ENCODE measurements at places on chromosomes 7 and 10. TPM values are rescaled to one million over a fixed set of nuclear protein-coding genes. Genes with fewer than 3 reads are reported as not detected.

Gene GPR26
- 12.0 TPM for total RNA-seq

Gene SYT15B
- 0.54 TPM for total RNA-seq

Gene NKX1-2
- total RNA-seq, result 0.54 TPM

Gene VSTM4
- total RNA-seq, result 10.4 TPM

Gene PLXNA4
- total RNA-seq, result 20.4 TPM

Gene CPEB3
- 23.4 TPM for total RNA-seq

Gene BMPER
- total RNA-seq, result 3.8 TPM

Gene GRID2IP
- total RNA-seq, result 3.5 TPM

Gene DNAJC30
- total RNA-seq, result 3.3 TPM

Gene CH25H
- total RNA-seq, result 0.73 TPM

Gene CALML5
- total RNA-seq, result not detected

Gene KBTBD2
- total RNA-seq, result 66.1 TPM

- peak; percentile 7 for DNase-seq
Observed at GRCh38 chr7:24981171-24981951, 1.4 kb upstream of the OSBPL3 start.

DNA sequence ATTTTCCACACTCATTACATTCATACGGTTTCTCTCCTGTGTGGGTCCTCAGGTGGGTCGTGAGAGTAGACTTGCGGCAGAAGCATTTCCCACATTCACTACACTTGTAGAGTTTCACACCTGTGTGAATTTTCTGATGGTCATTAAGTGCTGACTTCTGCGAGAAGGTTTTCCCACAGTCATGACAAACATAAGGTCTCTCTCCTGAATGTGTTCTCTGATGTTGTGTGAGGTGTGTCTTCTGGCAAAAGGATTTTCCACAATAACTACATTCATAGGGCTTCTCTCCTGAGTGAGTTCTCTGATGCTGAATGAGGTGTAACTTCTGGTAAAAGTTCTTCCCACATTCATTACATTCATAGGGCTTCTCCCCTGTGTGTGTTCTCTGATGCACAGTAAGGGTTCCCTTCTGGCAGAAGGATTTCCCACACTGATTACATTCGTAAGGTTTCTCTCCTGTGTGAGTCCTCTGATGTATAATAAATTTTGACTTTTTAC lies 15.1 kb downstream of the ZNF12 start:
- DNase-seq, result no peak

DNA sequence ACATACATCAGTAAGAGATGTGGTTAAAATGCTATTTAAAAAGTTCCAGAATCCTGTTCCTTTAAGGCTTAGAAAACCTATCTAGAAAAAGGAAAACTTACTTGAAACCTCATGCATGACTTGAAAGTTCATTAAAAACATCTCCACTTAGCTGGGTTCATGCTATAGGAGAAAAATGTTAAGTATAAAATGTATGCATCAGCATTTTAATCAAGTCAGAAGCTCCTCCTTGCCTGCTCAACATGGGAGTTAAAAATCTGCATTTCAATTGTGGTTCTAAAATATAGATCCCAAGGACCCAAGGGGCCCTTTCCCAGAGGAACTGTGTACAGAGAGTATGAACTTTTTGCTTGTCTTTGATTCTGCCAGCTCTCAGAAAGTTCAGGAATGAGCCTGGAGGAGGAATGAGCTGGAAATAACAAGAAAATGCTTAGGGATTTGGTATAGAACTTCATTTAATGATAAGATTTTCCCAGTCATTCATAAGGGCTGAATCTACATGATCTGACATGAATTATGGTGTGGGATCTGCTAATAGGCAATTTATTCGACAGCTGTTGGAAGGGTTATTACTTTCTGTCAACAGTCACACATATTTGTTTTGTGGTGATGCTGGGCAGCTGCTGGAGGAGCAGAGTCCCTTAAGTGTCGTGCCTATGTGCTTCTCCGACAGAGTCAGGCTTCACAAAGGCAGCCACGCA lies 85.6 kb upstream of the MTPN start:
- DNase-seq, result no peak

DNA sequence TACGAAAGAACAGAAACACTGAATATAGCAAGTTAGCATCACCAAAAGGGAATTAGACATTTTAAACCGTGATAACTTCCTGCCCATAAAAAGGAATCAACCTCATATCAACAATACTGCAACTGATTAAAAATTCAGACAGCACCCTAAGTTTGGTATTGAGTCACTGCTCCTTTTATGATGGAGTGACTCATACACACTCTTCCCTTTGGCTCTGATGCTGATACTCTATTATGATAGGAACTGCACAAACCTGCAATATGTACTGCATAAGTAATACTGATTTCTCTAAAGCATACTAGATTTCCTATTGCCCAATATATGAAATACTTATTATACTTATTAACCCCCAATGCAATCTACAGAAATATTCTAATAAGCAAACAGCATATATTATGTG lies 118.7 kb downstream of the PARD3 start:
- DNase-seq, result no peak

DNA sequence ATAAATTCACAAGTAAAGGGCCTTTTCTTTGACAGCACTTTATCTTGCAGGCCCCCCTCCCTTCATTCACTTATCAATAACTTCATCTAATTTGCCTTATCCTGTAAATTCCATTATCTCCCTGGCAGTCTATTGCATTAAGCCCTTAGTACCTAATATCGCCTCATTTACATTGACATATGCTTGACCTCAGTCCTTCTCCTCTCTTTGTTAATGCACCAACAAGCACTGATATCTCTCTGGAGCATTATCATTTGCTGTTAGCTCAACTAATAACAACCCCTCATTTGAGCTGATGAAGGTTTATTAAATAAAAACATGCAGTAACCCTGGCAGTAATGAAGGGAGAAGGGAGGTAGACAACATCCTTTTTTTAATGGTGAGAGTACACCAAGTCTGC lies 46.8 kb downstream of the EXOC4 start:
- no peak for DNase-seq

DNA sequence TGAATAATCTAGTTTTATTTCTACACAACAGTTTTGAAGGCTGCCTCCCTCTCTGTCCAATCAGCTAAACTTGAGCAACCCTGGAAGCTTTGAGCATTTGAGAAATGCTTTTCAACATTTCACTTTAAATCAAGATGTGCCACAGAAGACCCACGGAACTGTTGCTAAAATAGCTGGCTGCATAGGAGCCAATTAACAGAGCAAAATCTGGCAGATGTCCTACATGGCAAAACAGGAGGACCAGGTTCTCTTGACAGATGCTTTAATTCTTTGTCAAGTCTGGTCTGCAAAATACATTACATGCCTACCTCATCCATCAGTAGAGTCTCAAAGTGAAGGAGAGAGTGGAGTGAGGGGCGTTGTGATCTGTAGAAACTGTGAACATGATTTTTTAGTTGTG lies 185.9 kb downstream of the DPY19L1 start:
- peak; percentile 39 for DNase-seq

GRCh38 chr7:113279256-113279655 lies 160.9 kb upstream of the SMIM30 start:
- no peak for DNase-seq

- no peak for DNase-seq
Observed at GRCh38 chr7:21364801-21365271, 63.0 kb upstream of the SP4 start.

GRCh38 chr7:158308001-158308400 lies 279.6 kb downstream of the PTPRN2 start:
- DNase-seq, result no peak

DNA sequence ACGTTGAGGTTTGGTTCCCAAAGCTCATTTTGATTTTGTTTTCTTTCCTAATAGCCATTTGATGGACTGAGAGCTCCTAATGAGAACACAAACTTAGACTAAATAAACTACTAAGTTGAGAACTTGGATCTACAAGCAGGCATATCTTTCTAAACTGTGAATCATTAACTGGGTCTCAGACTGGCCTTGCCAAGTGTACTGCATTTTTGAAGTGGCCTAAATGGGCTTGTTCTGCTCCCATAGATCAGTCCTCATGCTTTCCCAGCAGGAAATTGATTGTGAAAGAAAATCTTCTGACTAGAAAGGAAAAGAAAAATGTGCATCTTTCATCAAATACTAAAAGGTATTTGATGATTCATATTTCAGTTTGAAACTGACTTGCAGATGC lies 46.7 kb upstream of the RBM33 start:
- no peak for DNase-seq

- no peak for DNase-seq
Observed at GRCh38 chr10:103852856-103853255, 2.5 kb downstream of the SH3PXD2A start.

DNA sequence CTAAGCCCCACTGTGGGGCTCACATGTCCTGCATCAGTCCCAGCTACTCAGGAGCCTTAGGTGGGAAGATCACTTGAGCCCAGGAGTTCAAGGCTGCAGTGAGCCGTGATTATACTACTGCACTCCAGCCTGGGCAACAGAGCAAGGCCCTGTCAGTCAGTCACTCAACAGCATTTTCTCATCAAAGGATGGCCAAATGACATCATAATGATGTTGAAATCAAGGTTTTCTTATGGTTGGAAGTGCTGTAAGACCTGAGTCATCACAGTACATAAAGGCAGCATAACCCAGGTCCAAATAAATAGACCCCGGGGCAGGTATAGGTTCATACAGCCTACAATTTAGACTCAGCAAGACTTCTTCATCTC lies 341.1 kb downstream of the PARD3 start:
- DNase-seq, result no peak

DNA sequence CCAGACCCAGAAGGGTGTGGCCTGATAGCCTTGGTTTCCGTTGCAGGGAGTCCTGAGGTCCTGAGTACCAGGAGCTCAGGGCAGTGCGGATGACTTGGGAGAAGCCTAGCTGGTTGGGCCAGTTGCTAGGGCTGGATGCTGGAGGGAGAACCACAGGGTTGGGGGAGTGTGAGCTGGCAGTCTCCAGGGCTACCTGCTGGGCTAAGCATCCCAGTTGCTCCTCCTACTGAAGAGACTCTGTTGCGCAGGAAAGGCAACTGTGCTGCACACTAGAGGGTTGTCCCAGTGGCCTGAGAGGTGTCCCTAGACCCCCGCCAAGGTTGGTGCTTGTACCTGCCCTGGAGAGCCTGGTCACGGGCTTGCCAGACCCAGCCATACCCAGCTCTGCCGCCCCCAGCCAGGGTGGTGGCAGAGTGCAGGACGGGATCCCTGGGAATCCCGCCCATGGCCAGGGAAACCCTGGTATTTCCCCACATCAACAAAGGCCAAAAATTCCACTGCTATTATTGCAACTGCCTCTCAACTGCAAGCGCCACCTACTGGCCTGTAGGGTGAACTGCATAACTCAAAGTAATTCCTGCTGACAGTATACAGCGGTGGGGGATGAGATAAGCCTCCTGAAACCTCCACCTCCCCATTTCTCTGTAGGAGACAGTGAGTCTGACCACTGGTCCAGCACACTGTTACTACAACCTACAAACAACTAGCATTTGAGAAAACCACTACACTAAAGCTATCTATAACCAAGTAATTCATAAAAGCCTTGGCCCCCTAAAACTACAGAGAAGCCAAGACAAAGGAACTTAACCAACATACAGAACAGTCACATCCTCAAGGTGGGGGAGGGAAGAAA lies 67.6 kb upstream of the DDC start:
- no peak for DNase-seq

GRCh38 chr7:150831851-150832250 lies 20.5 kb upstream of the AOC1 start:
- DNase-seq, result no peak
